Fibroblast of lung (primary cell): ENCODE measurements at places on chromosomes 12 and 14. TPM values are rescaled to one million over a fixed set of nuclear protein-coding genes. Genes with fewer than 3 reads are reported as not detected.
A peak's percentile ranks its signal among the peaks of the same experiment; 100 is the strongest.

DNA sequence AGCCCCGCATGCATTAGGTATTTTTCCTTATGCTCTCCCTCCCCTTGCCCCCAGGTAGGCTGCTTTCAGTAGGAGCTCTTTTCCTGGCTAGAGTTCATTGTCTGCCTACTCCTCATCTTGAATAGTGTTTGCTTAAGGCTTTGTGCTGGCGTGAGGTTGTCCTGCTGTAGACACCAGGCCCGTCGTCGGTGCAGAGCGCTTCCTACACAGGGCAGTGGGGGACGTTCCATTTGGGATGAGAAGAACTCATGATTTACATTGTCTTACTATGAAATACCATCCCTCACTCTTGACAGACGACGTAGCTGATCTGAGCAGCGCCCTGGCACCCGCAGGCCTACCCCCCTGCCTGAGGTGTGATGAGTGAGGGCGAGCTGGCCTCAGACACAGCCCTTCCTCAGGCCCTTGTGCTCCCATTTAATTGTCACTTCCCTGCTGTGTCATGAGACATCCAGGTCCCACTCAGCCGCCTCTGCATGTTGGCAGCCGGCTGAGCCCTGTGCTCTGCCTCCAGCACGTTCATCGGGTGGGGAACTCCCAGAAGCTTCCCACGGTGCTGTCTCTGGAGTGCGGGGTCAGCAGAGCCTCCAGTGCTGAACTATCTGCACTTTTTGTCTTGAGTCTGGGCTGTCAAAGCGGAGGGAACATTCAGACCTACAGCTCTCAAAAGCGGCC is 76.0 kb downstream of the WDR20 start:
- no peak overlapping the region for H3K4me3 ChIP-seq
- DNase-seq: no peak
- H3K36me3 ChIP-seq: no peaks in the 10 kb centered on the region
- no peak overlapping the region for H3K27ac ChIP-seq

- DNase-seq: no peak
- H3K4me3 ChIP-seq: peak overlapping the region; percentile 63
- peaks cover 2% of the 10 kb centered on the region for H3K27me3 ChIP-seq
- H3K4me1 ChIP-seq: no peaks in the 10 kb centered on the region
- no peak overlapping the region for H3K27ac ChIP-seq
- H3K36me3 ChIP-seq: no peaks in the 10 kb centered on the region
Measured at GRCh38 chr14:32202491-32202997, 525 bp downstream of the RNU6-8 start.

- H3K4me1 ChIP-seq: no peaks in the 10 kb centered on the region
- peak; percentile 38 for DNase-seq
- peaks cover 3% of the 10 kb centered on the region for H3K27me3 ChIP-seq
Measured at GRCh38 chr12:78865516-78865915, 942 bp downstream of the SYT1 start.

DNA sequence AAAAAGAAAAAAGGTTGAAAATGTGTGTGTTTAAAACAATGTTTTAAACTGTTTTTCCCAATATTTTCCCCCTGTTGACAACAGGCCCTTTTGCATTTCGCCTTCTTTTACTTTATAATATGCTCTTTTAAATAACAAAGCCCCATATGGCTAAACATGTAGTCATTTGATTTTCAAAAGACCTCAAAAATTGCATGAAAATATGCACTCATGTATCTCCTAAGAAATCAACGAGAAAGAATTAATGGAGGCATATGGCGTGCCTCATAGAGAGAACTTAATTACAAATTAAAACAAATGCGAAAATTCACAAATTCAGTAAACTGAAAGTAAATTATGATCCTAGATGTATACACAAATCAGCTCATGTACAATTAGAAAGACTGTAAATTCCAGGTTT is 202.6 kb upstream of the FOXN3 start:
- no peaks in the 10 kb centered on the region for H3K36me3 ChIP-seq
- H3K27ac ChIP-seq: peak overlapping the region; percentile 63
- no peak for DNase-seq

Gene TMEM63C
- 0.66 TPM in 1 of 2 replicates, not detected in the other for total RNA-seq

GRCh38 chr12:28780960-28781359 is 368.1 kb upstream of the FAR2 start:
- no peak overlapping the region for H3K4me3 ChIP-seq
- no peaks in the 10 kb centered on the region for H3K36me3 ChIP-seq
- no peaks in the 10 kb centered on the region for H3K4me1 ChIP-seq
- no peak overlapping the region for H3K27ac ChIP-seq
- DNase-seq: no peak
- H3K27me3 ChIP-seq: no peaks in the 10 kb centered on the region

- no peak overlapping the region for H3K4me3 ChIP-seq
- peaks cover 37% of the 10 kb centered on the region for H3K4me1 ChIP-seq
- no peak for DNase-seq
- peaks cover 5% of the 10 kb centered on the region for H3K36me3 ChIP-seq
- H3K27ac ChIP-seq: peak overlapping the region; percentile 90
- H3K27me3 ChIP-seq: no peaks in the 10 kb centered on the region
Measured at GRCh38 chr12:124496584-124496983, 70.8 kb downstream of the NCOR2 start.

DNA sequence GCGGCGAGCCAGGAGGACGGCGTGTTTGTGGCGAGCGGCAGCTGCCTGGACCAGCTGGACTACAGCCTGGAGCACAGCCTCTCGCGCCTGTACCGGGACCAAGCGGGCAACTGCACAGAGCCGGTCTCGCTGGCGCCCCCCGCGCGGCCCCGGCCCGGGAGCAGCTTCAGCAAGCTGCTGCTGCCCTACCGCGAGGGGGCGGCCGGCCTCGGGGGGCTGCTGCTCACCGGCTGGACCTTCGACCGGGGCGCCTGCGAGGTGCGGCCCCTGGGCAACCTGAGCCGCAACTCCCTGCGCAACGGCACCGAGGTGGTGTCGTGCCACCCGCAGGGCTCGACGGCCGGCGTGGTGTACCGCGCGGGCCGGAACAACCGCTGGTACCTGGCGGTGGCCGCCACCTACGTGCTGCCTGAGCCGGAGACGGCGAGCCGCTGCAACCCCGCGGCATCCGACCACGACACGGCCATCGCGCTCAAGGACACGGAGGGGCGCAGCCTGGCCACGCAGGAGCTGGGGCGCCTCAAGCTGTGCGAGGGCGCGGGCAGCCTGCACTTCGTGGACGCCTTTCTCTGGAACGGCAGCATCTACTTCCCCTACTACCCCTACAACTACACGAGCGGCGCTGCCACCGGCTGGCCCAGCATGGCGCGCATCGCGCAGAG is 873 bp downstream of the PLXNC1 start:
- no peak overlapping the region for H3K4me3 ChIP-seq
- peaks cover 69% of the 10 kb centered on the region for H3K27me3 ChIP-seq
- H3K27ac ChIP-seq: no peak overlapping the region
- H3K4me1 ChIP-seq: no peaks in the 10 kb centered on the region
- peak; percentile 41 for DNase-seq
- no peaks in the 10 kb centered on the region for H3K36me3 ChIP-seq

- DNase-seq: peak; percentile 19
- no peaks in the 10 kb centered on the region for H3K27me3 ChIP-seq
- H3K27ac ChIP-seq: peak overlapping the region; percentile 22
- no peaks in the 10 kb centered on the region for H3K36me3 ChIP-seq
- H3K4me1 ChIP-seq: no peaks in the 10 kb centered on the region
Measured at GRCh38 chr12:101957252-101957959, 80.0 kb downstream of the DRAM1 start.

- H3K27ac ChIP-seq: no peak overlapping the region
- DNase-seq: no peak
- no peaks in the 10 kb centered on the region for H3K36me3 ChIP-seq
- H3K4me3 ChIP-seq: no peak overlapping the region
Measured at GRCh38 chr12:97595426-97595831, 132.8 kb downstream of the RMST start.

DNA sequence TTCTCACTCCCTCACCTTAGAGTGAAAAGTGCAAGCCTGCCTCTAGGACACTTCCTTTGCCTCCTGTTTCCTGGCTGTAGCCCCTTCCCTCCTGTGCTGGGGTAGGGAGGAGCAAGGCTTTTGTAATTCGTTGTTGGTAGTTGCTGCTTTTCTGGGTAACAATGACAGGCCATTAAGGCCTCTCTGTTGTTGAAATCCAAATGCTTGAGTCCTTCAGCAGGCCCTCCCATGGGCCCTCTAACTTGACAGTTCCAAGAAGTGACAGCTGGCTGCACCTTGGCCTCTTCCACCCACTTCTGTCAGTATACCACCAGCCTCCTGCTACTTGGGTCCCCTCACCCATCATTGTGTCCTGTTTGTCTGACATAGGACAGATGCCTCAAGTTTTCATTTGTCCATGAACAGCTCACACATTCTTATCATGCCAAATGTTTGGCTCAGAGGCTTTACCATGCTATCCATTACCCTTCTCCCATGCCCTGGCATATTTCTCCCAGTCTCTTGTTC is 103.7 kb upstream of the PDE3A start:
- H3K27me3 ChIP-seq: no peaks in the 10 kb centered on the region
- H3K4me3 ChIP-seq: no peak overlapping the region
- no peaks in the 10 kb centered on the region for H3K36me3 ChIP-seq
- H3K27ac ChIP-seq: no peak overlapping the region

Gene IFT43
- total RNA-seq: 28.8 and 35.2 TPM in 2 replicates

DNA sequence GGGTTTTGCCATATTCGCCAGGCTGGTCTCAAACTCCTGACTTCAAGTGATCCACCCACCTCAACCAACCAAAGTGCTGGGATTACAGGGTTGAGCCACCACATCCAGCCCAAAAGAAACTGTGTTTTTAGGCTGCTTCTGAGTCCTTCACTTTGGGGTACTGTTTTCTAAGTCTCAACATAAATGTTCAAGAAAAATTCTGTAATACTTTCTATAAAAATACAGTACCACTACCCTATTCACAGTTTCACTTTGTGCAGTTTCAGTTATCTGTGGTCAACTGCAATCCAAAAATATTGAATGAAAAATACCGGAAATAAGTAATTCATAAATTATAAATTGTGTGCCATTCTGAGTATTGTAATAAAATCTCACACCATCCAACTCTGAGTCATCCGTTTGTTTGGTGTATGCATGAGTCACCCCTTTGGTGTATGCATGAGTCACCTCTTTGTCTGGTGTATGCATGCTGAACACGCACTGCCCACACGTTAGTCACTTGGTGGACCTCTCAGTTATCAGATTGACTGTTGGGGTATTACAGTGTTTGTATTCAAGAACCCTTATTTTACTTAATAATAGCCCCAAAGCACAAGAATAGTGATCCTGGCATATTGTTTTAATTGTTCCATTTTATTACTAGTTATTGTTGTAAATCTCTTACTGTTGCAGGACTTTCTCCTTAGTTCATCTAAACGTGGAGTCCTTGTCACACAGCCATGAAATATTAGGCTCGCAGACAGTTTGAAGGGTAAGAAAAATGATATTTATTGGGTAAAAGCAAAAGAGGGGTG is 190.2 kb downstream of the FSCB start:
- H3K27ac ChIP-seq: no peak overlapping the region
- no peaks in the 10 kb centered on the region for H3K4me1 ChIP-seq
- peak; percentile 98 for DNase-seq
- no peaks in the 10 kb centered on the region for H3K36me3 ChIP-seq

DNA sequence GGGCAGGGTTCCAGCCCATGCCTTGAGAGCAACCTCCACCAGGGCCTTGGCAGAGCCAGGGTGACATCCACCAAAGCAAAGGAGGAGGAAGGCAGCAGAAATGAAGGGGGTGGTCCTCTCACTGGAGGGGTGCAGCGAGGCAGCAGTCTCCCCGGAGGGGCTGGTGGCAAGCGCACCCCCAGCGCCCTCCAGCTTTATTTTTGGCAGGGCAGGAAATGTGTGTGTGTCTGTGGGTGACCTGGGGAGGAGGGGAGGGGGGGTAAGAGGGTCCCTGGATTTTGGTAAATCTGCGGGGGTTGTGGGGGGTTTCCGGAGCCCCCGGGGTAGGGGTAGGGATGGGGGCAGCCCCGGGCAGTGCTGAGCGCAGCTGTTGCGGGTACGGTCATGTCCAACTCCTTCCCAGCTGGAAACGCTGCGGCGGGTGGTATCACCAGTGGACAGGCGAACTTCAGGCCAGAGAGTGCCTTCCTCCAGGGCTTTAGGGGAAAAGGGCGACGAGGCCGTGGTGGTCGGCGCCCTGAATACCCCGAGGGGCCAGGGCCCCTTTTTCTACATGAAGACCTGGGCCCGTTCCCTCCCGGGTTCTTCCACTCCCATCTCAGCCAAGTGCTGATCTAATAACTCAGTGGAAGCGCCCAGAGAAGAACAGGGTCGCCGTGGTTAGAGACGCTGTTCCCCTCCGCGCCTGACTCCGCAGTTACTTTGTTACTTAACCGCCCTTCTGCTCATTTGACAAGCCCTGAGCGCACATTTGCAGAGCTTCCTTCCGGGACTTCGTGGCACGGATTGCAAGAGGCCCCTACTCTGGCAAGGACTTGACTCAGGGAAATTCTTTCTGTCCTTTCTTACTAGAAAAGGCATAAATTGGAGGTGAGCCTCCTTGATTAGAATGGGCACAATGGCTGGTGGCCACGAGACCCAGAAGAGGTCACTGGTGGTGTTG is 55.2 kb downstream of the FOS start:
- no peaks in the 10 kb centered on the region for H3K27me3 ChIP-seq
- H3K4me3 ChIP-seq: no peak overlapping the region
- DNase-seq: no peak
- no peaks in the 10 kb centered on the region for H3K4me1 ChIP-seq

Gene CLEC9A
- not detected in 2 replicates for total RNA-seq

GRCh38 chr14:93705513-93706156 is 82.7 kb downstream of the PRIMA1 start:
- no peaks in the 10 kb centered on the region for H3K4me1 ChIP-seq
- DNase-seq: no peak
- H3K27me3 ChIP-seq: no peaks in the 10 kb centered on the region
- H3K36me3 ChIP-seq: no peaks in the 10 kb centered on the region
- no peak overlapping the region for H3K27ac ChIP-seq

- H3K27me3 ChIP-seq: no peaks in the 10 kb centered on the region
- H3K27ac ChIP-seq: peak overlapping the region; percentile 96
- H3K36me3 ChIP-seq: peaks cover 4% of the 10 kb centered on the region
- peak; percentile 71 for DNase-seq
- H3K4me1 ChIP-seq: peaks cover 18% of the 10 kb centered on the region
Measured at GRCh38 chr12:89349814-89350213, 2.5 kb downstream of the DUSP6 start.

- H3K36me3 ChIP-seq: no peaks in the 10 kb centered on the region
- no peaks in the 10 kb centered on the region for H3K27me3 ChIP-seq
- H3K4me1 ChIP-seq: no peaks in the 10 kb centered on the region
- H3K4me3 ChIP-seq: no peak overlapping the region
Measured at GRCh38 chr12:40635141-40635731, 57.0 kb upstream of the CNTN1 start.

- no peak overlapping the region for H3K27ac ChIP-seq
- no peak for DNase-seq
- peaks cover 28% of the 10 kb centered on the region for H3K27me3 ChIP-seq
- H3K4me3 ChIP-seq: no peak overlapping the region
- H3K36me3 ChIP-seq: no peaks in the 10 kb centered on the region
- no peaks in the 10 kb centered on the region for H3K4me1 ChIP-seq
Measured at GRCh38 chr12:116693286-116694227, 44.3 kb downstream of the SPRING1 start.

Gene GARIN6
- total RNA-seq: not detected in 2 replicates

Gene GPRC5D
- total RNA-seq: not detected in 2 replicates

DNA sequence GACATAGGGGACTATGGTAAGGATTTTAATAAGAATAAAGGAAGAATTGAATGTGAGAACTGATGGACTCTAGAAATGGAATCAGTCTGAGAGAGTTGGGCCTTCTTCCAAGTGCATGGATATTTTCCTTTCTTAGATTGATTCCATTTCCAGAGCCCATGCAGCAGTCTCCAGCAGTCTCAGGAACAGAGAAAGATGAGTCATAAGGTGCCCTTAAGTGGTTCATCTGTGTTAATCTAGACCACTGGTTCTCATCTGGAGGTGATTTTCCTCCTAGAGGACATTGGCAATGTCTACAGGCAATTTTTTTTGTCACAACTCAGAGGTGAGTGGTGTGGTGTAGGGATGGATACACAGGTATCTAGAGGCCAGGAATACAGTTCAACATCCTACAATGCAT is 25.9 kb downstream of the TRIM9 start:
- no peak overlapping the region for H3K27ac ChIP-seq
- H3K36me3 ChIP-seq: no peaks in the 10 kb centered on the region
- H3K27me3 ChIP-seq: peaks cover 2% of the 10 kb centered on the region
- H3K4me1 ChIP-seq: no peaks in the 10 kb centered on the region
- H3K4me3 ChIP-seq: no peak overlapping the region
